ENCODE measurements at places on chromosomes 4 and X. TPM values are rescaled to one million over a fixed set of nuclear protein-coding genes. Genes with fewer than 3 reads are reported as not detected.

- no peak for DNase-seq
These were observed 388.7 kb downstream of the PCDH10 start for GRCh38 chr4:133537780-133538281.

- DNase-seq = no peak
These were observed 95.5 kb downstream of the C4orf51 start for GRCh38 chr4:145775406-145775805.

- DNase-seq = no peak
These were observed 68.8 kb downstream of the SEC24D start for GRCh38 chr4:118767109-118767508.

DNA sequence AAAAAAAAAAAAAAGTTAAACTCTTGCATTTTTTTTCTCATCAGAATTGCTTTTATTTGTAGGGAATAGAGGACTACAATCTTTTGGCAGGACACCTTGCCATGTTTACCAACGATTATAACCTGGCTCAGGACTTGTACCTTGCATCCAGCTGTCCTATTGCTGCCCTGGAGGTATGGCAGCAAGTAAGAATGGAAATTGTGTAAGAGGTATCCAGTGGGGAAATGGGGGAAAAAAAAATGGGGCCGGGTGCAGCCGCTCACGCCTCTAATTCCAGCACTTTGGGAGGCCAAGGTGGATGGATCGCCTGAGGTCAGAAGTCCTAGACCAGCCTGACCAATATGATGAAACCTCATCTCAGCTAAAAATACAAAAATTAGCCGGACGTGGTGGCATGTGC lies 49.8 kb downstream of the WDR19 start:
- no peak for DNase-seq

DNA sequence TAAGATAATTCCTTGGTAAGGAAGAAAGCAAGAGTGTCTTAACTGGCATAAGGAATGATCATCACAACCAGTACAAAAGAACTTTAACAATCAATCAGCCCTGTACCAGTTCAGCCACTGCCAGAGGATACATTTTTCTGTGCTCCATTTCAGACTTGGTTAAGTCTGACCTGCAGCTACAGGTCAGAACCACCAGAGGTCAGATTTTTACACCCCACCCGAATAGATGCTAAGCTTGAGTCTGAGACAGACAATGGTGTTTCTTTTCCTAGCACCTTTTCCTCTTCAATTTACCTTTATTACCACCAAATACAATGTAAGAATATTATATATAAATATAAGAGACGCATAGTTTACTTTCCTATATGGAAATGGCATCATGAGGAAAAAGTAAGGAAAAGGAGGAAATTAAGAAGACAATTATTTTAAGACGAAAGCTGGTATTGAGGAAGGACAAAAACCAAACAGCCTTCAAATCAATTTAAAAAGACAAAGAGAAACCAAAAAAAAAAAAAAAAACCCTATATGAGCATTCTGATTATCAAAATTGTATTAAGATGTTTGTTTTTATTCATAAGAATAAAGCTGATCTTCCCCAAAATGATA lies 215.3 kb upstream of the TTC29 start:
- DNase-seq = no peak

DNA sequence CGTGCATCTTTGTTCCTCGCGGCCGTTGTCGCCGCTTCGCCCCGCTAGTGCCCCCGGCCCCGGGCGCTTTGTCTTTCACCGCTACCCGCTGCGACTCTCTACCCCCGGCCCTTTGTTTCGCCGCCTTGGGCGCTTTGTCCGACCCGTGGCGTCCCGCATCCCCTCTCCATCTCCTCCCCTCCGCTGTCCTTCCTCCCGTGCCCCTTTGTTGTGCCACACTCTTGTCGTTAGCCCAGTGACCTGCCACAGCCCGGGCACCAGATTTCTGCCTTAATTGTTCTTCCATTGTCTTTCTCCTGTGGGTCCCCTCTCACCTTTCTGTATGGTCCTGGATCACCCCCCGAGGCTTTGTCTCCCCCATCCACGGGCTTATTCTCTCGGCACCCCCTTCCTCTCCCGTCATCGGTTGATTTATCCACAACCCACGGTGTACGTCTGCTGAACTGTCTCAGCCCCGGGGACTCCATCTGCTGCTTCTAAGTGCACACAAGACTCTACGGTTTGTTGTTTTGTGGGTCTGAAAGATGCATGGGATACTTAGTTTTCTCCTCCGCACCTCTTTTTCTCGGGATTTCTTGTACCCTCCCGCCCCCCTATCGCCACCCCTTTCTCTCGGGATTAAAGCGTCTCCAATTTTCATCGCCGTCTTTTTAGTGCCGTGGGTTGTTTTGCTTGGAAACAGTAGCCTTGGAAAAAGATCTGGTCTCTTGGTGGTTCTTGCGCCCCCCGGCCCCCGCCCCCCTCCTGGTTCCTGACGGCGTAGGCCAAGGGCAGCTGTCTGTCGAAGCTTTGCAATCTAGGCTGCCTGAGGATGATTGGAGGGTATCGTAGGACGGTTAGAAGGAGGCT lies 783 bp downstream of the RBPJ start:
- no peak for DNase-seq

DNA sequence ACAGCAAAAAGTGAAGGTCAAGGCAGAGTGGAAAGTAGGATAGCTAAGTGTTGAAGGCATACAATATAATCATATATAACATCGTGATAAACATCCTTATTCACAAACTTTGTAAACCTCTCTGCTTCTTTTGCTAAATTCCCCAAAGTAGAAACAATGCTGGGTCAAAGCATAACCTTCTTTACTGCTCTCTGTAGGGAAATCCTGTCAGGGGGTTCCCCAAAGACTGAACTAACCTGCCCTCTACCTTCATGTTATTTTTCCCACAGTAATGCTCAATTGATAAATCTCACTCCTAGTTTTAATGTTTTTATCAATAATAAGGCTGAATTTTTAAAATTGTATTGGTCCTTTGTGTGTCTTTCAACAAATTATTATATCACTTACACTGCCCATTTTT lies 55.7 kb downstream of the DCHS2 start:
- no peak for DNase-seq

Gene DCAF12L1
- polyA plus RNA-seq = 6.3 TPM

Gene RBM47
- 91.5 TPM for polyA plus RNA-seq

Gene MAGEC3
- 0.15 TPM for polyA plus RNA-seq
